ENCODE measurements at places on chromosomes 4 and X. TPM values are rescaled to one million over a fixed set of nuclear protein-coding genes. Genes with fewer than 3 reads are reported as not detected.

GRCh38 chr4:8913858-8914460 is 42.3 kb upstream of the HMX1 start:
- no peak overlapping the region for H3K4me3 ChIP-seq
- no peak for DNase-seq
- H3K27me3 ChIP-seq = peaks cover 3% of the 10 kb centered on the region

- peak overlapping the region; percentile 46 for H3K27ac ChIP-seq
- DNase-seq = no peak
- H3K27me3 ChIP-seq = no peaks in the 10 kb centered on the region
- H3K4me3 ChIP-seq = no peak overlapping the region
- H3K36me3 ChIP-seq = peaks cover 27% of the 10 kb centered on the region
These were observed 1.8 kb upstream of the RENBP start for GRCh38 chrX:153945956-153946943.

DNA sequence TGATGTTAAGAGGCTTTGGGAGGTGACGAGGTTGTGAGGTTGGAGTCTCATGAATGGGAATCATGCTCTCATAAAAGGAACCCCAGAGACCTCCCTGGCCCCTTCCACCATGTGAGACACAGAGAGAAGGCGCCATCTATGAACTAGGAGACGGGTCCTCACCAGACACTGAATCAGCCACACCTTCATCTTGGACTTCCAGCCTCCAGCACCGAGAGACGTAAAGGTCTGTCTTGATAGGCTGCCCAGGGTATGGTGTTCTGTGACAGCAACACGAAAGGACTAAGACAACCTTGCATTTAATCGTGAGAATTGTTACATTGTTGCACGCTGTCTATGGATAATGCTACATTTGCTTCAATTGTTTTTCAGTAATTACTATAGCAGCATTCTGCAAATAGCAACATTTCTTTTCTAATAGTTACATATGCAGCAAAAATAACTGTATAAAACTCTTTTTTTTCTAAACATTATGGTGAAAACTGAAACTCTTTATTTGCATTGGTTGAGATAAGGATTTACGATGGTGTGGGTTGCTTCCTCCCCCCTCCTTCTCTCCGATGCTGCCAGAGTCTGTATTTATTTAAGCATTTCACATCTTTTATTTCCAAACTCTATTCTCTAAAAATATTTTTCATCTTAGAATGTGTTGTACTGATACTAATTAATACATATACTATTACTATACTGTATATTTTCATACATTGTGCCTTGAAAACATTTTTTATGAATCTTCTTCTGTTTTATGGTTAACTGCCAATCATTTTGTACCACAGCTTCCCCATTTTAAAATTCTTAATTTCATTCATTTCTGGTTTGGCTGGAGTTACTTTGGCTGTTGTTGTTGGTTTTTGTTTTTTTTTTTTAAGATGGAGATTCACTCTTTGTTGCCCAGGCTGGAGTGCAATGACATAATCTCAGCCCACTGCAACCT is 26.4 kb upstream of the AKAP17A start:
- H3K4me1 ChIP-seq = peaks cover 4% of the 10 kb centered on the region
- DNase-seq = no peak
- no peaks in the 10 kb centered on the region for H3K27me3 ChIP-seq
- H3K27ac ChIP-seq = no peak overlapping the region
- H3K4me3 ChIP-seq = no peak overlapping the region

DNA sequence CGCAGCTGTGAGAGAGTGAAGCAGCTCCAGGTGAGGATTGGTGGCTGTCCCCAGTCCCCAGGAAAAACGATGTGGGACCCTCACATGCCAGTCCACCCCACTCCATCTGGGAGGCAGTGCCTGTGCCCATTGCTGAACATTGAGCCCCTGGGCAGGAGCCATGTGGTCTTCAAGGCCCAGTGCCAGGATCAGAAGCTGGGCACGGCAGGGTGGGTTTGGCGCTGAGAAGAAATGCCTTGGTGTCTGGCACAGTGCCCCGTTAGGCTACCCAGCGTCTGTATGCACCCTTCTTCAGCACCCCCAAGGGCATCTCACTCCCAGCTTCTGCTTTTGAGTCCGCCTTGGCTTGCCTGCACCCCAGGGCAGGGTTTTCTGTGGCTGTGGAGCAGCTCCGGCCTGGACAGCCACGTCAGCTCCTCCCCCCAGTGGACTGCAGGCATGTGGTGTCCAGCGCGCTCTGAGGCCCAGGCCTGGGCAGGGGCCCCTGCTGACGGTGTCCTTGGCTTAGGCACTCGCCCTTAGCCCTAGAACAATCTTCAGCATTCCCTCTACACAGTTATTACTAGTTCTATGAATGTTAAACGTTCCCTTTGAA is 28.6 kb downstream of the RGS12 start:
- peaks cover 20% of the 10 kb centered on the region for H3K36me3 ChIP-seq
- H3K4me1 ChIP-seq = peaks cover 21% of the 10 kb centered on the region
- H3K27me3 ChIP-seq = no peaks in the 10 kb centered on the region
- no peak overlapping the region for H3K4me3 ChIP-seq

GRCh38 chrX:53190363-53190960 is 34.5 kb downstream of the KDM5C start:
- peaks cover 42% of the 10 kb centered on the region for H3K36me3 ChIP-seq
- H3K4me3 ChIP-seq = no peak overlapping the region
- no peak for DNase-seq
- no peaks in the 10 kb centered on the region for H3K4me1 ChIP-seq
- H3K27ac ChIP-seq = no peak overlapping the region

DNA sequence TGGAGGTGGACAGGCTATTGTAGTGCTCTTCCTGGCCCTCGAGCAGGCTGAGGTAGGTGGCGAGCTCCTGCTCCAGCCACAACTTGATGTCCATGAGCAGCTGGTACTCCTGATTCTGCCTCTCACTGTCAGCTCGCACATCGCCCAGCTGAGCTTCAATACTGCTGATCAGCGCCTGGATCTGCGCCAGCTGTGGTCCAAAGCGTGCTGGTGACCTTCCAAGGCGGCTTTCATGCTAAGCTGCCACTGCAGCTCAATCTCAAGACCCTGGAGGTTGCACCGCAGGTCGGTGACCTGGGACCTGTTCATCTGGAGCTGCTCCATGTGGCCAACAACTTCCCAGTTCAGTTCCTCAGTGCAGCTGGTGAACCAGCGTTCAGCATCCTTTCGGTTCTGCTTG is 31.2 kb downstream of the LRIT3 start:
- peaks cover 3% of the 10 kb centered on the region for H3K27me3 ChIP-seq
- no peak overlapping the region for H3K27ac ChIP-seq
- H3K36me3 ChIP-seq = no peaks in the 10 kb centered on the region
- H3K4me1 ChIP-seq = no peaks in the 10 kb centered on the region
- no peak for DNase-seq
- no peak overlapping the region for H3K4me3 ChIP-seq

DNA sequence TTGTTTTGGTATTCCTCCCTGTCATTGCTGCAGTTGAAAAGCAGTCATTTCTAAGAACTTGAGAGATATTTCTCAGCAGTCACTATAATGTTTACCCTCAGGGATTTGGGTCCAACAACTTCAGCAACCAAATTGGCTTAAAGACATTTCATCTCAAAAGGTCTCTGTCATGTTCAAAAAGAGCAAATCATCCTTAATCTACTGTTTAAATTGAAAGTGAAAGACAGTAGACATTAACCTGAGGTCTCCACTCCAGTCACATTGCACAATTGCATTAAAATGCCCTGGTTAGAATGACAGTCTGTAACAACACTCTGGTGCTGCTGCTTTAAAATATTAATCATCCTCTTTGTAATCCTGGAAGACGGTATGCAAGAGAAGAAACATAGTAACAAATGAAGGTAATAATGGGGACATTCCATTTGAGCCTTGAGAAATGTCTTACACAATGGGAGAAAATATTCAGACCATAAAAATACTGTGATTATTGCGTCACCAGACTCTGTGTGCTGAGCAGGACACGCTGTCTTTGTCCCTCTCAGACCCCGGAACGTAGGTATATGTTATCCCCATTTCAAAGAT is 90.2 kb upstream of the UNC5C start:
- no peak overlapping the region for H3K4me3 ChIP-seq
- peaks cover 4% of the 10 kb centered on the region for H3K4me1 ChIP-seq
- no peaks in the 10 kb centered on the region for H3K36me3 ChIP-seq
- no peak overlapping the region for H3K27ac ChIP-seq
- H3K27me3 ChIP-seq = no peaks in the 10 kb centered on the region

- no peaks in the 10 kb centered on the region for H3K36me3 ChIP-seq
- no peak overlapping the region for H3K4me3 ChIP-seq
- H3K27ac ChIP-seq = no peak overlapping the region
- DNase-seq = no peak
These were observed 103.4 kb downstream of the ARSF start for GRCh38 chrX:3144651-3145050.

DNA sequence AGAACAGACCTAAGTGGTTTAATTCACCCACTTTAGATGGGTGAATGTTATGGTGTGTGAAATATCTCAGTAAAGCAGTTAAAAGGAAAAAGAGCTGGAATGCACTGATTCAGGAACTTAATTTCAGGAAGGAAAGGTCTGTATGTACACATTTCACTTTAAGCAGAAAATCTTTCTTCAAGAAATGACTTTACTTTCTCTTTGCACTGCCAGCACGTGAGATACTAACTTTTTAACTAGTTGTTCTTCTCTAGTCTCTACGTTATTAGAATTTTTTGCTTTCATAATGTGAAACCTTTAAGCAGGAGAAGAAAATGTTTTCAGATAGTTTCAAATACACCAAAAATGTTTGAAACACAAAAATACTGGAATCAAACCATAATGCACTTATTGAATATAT is 18.8 kb downstream of the C4orf46 start:
- DNase-seq = no peak
- H3K4me3 ChIP-seq = no peak overlapping the region
- no peak overlapping the region for H3K27ac ChIP-seq
- H3K27me3 ChIP-seq = no peaks in the 10 kb centered on the region

- no peaks in the 10 kb centered on the region for H3K27me3 ChIP-seq
- DNase-seq = no peak
- H3K36me3 ChIP-seq = no peaks in the 10 kb centered on the region
- peak overlapping the region; percentile 69 for H3K4me3 ChIP-seq
These were observed 1.5 kb downstream of the ACSL1 start for GRCh38 chr4:184824081-184824775.

DNA sequence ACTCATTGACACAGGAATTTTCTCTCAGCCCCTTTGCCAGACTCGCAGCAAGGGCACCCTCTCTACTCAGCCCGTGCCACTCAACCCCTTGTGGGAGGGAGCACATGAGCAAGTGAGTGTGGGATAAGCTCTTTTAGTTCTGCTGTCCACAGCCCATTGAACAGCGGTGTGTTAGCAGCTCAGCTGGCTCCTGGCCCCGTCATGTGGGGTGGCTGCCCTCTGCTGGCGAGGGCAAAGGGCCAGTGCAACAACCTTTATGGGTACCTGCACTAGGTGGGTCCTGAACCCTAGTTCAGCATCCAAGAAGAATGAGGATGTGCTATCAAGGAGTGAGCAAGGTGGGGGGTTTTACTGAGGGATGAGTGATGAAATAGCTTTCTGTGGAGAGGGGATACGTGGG is 85.0 kb upstream of the ZNF81 start:
- H3K27ac ChIP-seq = no peak overlapping the region
- H3K4me1 ChIP-seq = no peaks in the 10 kb centered on the region
- no peaks in the 10 kb centered on the region for H3K27me3 ChIP-seq
- peak; percentile 42 for DNase-seq
- H3K36me3 ChIP-seq = no peaks in the 10 kb centered on the region

- peak; percentile 65 for DNase-seq
- H3K36me3 ChIP-seq = no peaks in the 10 kb centered on the region
- H3K27me3 ChIP-seq = no peaks in the 10 kb centered on the region
- peak overlapping the region; percentile 49 for H3K27ac ChIP-seq
- H3K4me3 ChIP-seq = peak overlapping the region; percentile 46
- H3K4me1 ChIP-seq = peaks cover 10% of the 10 kb centered on the region
These were observed 409.0 kb downstream of the BCOR start for GRCh38 chrX:39688576-39689375.

- H3K27me3 ChIP-seq = no peaks in the 10 kb centered on the region
- DNase-seq = no peak
- no peak overlapping the region for H3K4me3 ChIP-seq
- H3K36me3 ChIP-seq = peaks cover 8% of the 10 kb centered on the region
These were observed 31.3 kb upstream of the ANAPC4 start for GRCh38 chr4:25345744-25346143.

DNA sequence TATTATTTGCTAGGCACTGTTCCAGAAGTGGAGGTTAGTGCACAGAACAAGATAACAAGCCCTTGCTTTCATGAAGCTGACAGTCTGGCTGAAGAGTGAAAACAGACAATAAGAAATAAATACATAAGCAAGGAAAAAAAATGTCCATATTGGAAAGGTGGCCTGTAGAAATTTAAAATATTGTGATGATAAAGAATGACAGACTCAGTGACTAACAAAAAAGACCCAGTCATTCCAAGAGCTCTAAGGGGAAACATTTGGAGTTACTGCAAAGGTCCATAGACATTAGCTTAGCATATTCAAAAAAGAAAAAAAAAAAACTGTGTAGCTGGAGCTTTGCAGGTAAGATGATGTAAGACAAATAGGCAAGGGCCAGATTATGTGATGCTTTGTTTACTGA is 1.0 kb upstream of the ANTXR2 start:
- H3K4me3 ChIP-seq = no peak overlapping the region
- DNase-seq = no peak
- H3K27ac ChIP-seq = peak overlapping the region; percentile 93
- H3K36me3 ChIP-seq = peaks cover 2% of the 10 kb centered on the region

GRCh38 chrX:54066841-54067240 is 22.6 kb upstream of the PHF8 start:
- H3K36me3 ChIP-seq = no peaks in the 10 kb centered on the region
- no peak for DNase-seq
- no peaks in the 10 kb centered on the region for H3K27me3 ChIP-seq
- no peak overlapping the region for H3K27ac ChIP-seq
- H3K4me3 ChIP-seq = no peak overlapping the region
- no peaks in the 10 kb centered on the region for H3K4me1 ChIP-seq

- DNase-seq = no peak
- H3K27ac ChIP-seq = no peak overlapping the region
- H3K4me1 ChIP-seq = no peaks in the 10 kb centered on the region
- no peak overlapping the region for H3K4me3 ChIP-seq
- no peaks in the 10 kb centered on the region for H3K27me3 ChIP-seq
These were observed 62.3 kb downstream of the IL1RAPL1 start for GRCh38 chrX:28649541-28649940.

- DNase-seq = no peak
- H3K4me1 ChIP-seq = no peaks in the 10 kb centered on the region
- no peak overlapping the region for H3K4me3 ChIP-seq
- no peaks in the 10 kb centered on the region for H3K36me3 ChIP-seq
- H3K27ac ChIP-seq = no peak overlapping the region
These were observed 118.2 kb downstream of the GRID2 start for GRCh38 chr4:92421920-92422319.

- H3K4me3 ChIP-seq = no peak overlapping the region
- H3K27me3 ChIP-seq = no peaks in the 10 kb centered on the region
- no peak overlapping the region for H3K27ac ChIP-seq
- no peak for DNase-seq
- no peaks in the 10 kb centered on the region for H3K36me3 ChIP-seq
- H3K4me1 ChIP-seq = no peaks in the 10 kb centered on the region
These were observed 238.4 kb upstream of the PSAPL1 start for GRCh38 chr4:7673121-7673520.

DOK7 gene
- 4.0 TPM for total RNA-seq

YY2 gene
- total RNA-seq = 1.1 TPM

TCEAL9 gene
- 34.6 TPM for total RNA-seq

CLCN3 gene
- 41.8 TPM for total RNA-seq

PASD1 gene
- total RNA-seq = not detected

ANTXR2 gene
- total RNA-seq = 62.8 TPM

SLC16A2 gene
- total RNA-seq = 7.2 TPM

HAND2 gene
- total RNA-seq = 0.35 TPM

VEGFD gene
- 44.0 TPM for total RNA-seq

OCRL gene
- total RNA-seq = 20.1 TPM

LRAT gene
- total RNA-seq = 1.0 TPM

NEIL3 gene
- total RNA-seq = 1.1 TPM

ZNF718 gene
- 9.8 TPM for total RNA-seq

TNIP3 gene
- 0.95 TPM for total RNA-seq

GPR173 gene
- 0.56 TPM for total RNA-seq

ATP2B3 gene
- not detected for total RNA-seq

PPP1R2C gene
- not detected for total RNA-seq

Data from lower lobe of right lung (tissue), 2 donors.